Memory B cell (primary cell): ENCODE measurements at places on chromosomes 6 and 20.

DNA sequence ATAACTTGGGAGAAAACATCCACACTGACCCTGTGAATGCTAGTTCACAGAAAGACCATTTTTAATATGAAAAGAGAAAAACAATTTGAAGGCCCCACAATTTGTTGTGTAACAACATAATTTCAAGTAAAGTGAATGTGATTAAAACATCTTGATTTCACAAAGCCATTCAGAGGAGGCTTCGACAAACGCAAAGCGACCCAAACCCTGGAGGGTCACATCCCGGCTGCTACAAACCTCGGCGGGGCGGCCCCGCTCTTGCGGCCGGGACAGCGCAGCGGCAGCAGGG, 14.0 kb downstream of the FOXC1 start:
- no peak for DNase-seq

- DNase-seq: no peak
These were observed 67.4 kb upstream of the HINT3 start for GRCh38 chr6:125888989-125889656.

- no peak for DNase-seq
These were observed 1.6 kb downstream of the SIRPD start for GRCh38 chr20:1555952-1556351.

- no peak for DNase-seq
These were observed 649.4 kb downstream of the HDGFL1 start for GRCh38 chr6:23218751-23219150.

DNA sequence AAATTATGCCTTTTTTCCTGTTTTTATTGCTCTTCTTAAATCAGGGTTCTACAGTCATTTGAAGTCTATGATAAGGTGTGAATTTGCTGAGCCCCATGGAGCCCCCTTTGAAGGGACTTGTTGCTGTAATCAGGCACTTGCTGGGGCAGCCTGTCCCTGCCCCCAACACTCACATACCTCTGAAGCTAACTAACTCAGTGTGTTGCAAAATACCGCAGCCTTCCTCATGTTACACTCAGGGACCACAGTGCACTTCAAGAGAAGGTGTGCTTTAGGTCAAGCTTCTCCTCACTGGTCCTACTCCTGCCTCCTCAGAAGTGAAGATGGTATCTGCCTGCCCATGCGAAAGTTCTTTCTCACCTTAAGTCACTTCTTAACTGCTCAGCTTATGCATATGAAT, 66.1 kb upstream of the GLP1R start:
- DNase-seq: no peak

GRCh38 chr20:63915471-63915870, 20.5 kb downstream of the DNAJC5 start:
- no peak for DNase-seq

- no peak for DNase-seq
These were observed 41.5 kb upstream of the ECI2 start for GRCh38 chr6:4176907-4177306.

DNA sequence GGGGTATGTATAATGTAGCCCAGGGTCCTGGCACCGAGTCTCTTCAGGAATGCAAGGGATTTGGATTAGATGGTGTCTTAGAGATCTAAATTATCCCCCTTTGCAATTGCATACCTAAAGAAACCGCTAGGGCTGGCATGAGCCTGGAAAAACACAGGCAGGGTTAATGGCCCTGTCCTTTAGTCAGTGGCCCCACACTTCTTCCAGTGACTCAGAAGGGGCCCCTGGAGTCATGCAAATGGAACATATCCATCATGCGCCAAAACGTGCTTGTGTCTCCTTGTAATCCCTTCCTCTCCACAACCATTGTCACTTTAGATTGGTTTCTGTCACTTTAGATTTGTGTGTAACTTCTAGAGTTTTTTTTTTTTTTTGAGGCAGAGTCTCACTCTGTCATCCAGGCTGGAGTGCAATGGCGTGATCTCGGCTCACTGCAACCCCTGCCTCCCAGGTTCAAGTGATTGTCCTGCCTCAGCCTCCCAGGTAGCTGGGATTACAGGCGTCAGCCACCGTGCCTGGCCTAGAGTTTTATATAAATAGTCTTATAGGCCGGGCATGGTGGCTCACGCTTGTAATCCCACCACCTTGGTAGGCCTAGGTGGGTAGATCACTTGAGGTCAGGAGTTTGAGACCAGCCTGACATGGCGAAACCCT, 8.7 kb upstream of the MYBL2 start:
- DNase-seq: no peak

DNA sequence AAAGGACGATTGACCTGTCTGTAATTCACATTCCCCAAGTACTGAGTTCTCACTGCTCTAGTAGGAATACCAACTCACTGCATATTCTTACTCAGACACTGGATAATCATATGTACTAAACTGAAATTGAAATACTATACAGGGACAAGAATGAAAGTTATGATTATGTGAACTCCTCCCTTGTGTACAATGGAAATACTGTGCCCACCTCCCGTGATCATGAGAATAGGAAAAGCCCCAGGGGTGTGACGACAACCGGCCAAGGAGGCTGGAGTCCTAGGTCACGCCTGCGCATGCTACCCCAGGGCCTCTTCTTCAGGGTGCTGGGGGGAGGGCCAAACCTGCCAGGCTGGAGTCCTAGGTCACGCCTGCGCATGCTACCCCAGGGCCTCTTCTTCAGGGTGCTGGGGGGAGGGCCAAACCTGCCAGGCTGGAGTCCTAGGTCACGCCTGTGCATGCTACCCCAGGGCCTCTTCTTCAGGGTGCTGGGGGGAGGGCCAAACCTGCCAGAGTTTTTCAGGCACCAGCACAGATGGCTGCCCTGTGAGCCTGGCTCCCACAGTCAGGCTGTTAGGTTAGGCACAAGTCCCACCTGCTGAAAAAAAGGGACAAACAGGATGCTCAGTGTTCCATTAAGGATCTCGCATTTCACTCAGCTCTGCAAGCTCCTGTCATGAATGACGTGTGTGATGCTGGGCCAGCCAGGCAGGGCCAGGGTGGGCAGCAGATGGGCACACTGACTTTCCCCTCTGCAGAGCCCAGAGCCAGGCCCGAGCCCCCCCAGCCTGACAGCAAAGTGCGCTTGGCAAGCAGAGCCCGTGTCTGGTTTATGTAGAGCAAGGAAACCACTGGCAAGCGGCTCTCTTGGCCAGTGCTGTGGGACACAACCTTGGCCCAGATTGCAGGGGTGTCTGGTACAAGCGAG, 107.7 kb downstream of the FOXF2 start:
- DNase-seq: no peak

GRCh38 chr6:170227521-170227983, 63.3 kb downstream of the DLL1 start:
- no peak for DNase-seq

GRCh38 chr20:63955281-63955826, 862 bp downstream of the UCKL1 start:
- no peak for DNase-seq

DNA sequence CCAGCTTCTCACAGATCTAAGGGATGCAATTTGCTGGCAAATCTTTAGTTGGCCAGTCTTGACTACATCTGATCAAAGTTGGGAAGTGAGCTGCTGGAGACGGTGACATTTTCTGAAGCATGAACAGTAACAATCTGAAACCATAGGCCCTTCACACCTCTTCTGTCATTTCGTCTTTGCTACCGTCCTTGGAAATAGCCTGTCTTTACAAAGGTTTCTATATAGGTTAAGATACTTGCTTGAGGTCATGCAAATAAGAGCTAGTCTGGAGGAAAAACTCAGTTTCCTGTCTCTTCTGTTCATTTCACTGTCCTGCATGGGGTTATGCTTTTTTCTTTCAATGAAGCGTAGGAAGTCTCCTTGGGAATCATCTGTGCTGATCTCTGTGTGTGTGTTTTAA, 55.6 kb downstream of the CARMIL1 start:
- no peak for DNase-seq

DNA sequence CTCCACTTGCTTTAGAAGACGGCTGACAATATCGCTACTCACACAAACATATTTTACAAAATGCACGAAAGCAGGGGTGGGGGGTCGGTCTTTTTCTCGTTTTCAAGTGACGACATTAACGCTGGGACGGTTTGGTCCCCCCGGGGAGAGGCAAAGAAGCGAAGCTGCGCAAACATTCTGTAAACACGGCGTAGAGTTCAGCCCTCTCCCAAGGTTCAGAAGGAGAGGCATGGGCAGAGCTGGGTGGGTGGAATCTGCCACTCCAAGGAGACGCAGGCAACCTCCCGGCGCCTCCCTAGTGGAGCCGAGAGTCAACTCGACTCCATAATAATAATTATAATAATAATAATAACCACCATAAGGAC, 2.4 kb downstream of the NKX2-2 start:
- DNase-seq: no peak

- no peak for DNase-seq
These were observed 8.1 kb downstream of the SYCP2L start for GRCh38 chr6:10894958-10895357.

DNA sequence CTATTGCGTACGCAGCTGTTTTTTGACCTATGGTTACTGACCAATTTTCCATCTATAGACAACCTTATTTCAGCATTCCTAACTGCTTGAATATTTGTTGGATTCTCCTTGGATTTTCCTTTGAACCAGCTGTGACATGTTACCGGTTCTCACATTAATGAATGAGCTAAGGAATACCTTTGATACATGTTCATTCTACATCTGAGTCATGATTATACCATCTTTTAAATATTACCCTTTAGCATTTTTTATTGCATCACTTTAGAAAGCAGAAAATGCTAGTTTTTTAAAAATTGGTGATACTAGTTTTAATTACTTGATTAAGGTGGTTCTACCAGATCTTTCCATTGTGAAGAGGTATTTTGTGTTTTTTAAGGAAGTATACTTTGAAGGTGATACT, 1.9 kb upstream of the IGF2R start:
- DNase-seq: no peak

DNA sequence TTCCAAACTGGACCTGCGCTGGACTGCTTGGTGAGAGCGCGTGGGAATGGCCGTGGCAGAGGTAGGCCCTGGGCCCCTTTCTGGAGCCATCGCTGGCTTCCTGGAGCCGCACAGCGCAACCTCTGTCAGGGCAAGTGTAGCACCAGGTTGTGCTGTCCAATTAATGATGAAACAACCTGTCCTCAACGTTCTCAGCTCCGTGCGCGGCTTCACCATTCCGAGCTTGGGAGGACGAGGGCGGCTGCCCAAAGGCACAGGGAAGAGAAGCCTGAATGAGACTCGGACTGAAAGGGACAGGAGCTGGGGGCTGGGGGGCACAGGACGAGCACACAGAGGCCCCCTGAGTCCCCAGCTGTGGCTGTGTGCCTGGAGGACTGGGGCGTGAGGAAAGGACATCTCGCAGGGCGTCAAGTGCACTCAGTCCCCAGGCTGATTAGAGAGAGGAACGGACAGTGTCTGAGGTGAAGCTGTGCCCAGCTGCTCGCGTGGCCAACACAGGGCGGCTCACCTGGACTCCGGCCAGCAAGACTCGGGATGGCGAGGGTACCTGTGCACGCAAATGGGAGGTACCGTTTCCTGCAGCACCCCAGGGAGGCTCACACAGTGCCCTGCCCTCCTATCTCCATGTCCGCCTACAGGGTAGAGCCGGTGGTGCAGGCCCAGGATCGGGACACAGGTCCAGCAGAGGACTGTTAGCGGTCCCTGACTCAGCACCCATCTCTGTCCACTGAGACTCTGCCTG, 403.3 kb downstream of the TAF4 start:
- no peak for DNase-seq

- no peak for DNase-seq
These were observed 25.4 kb upstream of the IYD start for GRCh38 chr6:150343434-150343833.

DNA sequence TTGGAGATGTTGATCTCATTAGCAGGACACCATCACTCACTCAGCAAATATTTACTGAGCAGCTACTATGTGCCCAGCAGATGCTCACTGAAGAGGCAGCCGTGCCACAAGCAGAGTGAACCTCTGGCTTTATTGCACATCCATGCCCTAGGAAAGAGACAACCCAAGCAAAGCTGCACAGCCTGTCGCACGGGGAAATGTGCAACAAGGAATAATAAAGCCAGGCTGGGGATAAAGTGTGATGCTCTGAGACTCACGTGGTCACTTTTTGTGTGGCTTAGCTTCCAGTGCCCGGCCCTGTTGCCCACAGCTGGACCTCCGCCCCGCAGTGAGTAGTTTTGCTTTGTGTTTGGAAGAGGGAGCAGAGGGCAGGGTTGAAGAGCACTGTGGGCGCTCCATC, 130.4 kb upstream of the CDH4 start:
- DNase-seq: no peak

GRCh38 chr20:47354714-47355488, 1.6 kb downstream of the ZMYND8 start:
- no peak for DNase-seq

DNA sequence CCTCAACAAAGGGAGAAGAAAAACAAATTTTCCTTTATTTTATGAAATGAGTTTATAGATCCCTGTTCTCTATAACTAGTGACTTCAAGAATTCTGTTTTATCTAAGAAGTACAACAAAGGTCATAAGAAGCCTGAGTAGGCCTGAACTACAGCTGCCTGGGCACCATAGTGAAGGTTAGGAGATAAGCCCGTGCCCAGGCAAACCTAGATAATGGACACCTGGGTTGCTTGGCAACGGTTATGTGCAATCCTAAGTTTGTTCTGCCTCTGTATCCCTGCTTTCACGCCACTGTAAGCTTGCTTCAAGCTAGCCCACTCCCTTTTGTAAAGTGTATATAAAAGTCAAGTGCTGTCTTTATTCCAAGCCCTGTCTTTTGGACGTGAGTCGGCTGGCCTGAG, 23.2 kb downstream of the SCGN start:
- DNase-seq: no peak

DNA sequence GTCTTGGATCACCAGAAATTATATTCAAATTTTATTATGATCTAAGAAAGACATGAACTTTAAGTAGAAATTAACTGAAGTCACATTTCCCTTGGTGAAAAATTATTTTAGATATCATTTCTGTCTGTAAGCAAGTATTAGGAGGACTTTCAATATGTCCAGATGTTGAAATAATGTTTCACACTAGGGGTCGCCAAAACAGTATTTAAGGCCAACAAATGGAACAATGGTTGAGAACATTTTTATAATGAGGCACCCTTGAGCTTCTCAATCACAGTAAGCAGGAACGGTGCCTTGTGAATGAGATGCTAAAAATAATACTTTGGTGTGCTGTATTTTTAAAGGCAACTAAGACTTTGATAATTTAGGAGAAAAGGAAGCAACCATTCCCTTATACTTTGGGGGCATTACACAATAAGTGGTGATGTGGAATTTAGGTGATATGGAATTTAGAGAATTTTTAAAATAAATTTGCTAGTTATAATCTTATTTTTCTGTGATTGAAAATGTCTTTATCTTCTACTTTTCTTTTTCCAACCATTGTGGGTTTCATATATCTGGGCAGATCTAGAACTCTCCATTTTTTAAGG, 9.6 kb upstream of the SF3B5 start:
- peak; percentile 47 for DNase-seq

GRCh38 chr20:62165762-62166399, 16.9 kb upstream of the MTG2 start:
- no peak for DNase-seq

GRCh38 chr6:7865781-7866180, 44.8 kb downstream of the TXNDC5 start:
- no peak for DNase-seq
